ENCODE measurements at places on chromosomes 2 and 18.
A peak's percentile ranks its signal among the peaks of the same experiment; 100 is the strongest.

GRCh38 chr2:150487537-150488429, at the start of gene RND3:
RND3 (minus strand) TSS chr2:150487667; CDS start chr2:150487417, 250 bp downstream.
- DNase-seq: peak; percentile 99

GRCh38 chr2:175576875-175577274, 395.4 kb upstream of the ATP5MC3 start:
- DNase-seq: no peak

DNA sequence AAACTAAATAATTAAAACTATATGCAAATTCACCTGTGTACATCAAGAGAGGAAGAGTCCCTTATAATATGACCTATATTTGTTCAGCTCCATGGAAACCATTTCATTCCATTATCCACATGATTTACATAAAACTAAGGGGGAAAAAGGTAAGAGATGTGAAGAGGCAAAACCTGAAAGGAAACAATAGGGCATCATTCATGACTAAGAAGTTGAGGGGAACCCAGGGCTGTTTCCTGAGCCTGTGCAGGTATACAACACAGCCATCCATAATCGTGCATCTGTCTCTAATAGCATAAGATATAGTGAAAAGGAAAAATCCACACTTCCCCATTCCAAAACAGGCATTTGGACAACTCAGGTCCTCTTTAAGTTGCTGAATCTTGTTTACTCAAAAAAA, 151.3 kb downstream of the NR4A2 start:
- DNase-seq: peak; percentile 46

DNA sequence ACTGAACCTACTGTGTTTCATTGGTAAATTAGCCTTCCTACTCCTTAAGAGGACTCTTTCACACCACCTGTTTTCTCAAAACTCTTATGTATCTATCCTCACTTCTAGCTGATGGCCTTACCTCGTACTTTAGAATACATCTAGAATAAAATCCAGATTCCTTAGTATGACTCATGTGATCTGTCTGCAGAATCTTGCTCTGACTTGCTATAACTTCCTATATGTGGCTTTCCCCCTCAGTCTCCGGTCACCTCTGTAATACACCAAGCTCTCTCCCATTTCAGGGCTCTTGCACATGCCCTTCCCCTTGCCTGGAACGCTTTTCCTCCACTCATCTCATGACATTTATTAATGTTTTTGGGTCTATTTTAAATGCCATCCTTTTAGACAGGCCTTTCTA, 95.6 kb upstream of the LHCGR start:
- peak; percentile 82 for DNase-seq

- no peak for DNase-seq
These were observed 27.6 kb upstream of the IL1R1 start for GRCh38 chr2:102114851-102115497.

DNA sequence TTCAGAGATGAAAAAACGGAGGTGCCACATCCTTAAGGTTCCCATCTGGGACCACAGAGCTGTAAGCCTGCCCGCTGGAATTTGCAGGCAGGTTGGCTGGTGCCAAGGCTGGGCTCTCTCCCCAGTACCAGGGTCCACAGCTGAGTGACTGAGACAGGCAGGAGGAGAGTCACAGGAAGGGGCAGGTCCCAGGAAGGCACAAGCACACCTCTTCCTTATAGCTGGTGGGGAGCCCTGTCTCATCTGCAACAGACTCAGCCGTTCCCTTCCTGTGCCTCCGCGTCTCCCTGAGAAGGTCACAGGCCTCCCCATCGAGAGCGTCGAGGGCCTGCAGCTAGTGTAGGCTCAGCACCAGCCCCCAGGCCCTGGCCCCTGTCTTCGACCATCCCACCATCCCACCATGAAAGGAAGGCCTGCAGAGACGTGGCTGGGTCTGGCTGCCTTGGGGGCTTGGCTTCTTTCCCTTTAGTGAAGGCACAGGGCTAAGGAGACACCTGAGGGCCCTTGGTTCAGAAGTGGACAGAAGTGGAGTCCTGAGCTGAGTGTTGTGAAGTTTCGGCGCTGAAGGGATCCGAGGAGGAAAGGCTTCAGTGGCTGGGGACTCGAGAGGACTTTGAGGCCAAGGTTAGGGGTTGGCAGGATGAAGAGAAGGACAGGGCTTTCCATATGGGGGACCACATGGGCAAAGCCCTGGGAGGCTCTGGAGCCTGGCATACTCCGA, 26.8 kb downstream of the GLI2 start:
- DNase-seq: no peak

- no peak for DNase-seq
These were observed 273.8 kb downstream of the TRIB2 start for GRCh38 chr2:12990523-12990922.

DNA sequence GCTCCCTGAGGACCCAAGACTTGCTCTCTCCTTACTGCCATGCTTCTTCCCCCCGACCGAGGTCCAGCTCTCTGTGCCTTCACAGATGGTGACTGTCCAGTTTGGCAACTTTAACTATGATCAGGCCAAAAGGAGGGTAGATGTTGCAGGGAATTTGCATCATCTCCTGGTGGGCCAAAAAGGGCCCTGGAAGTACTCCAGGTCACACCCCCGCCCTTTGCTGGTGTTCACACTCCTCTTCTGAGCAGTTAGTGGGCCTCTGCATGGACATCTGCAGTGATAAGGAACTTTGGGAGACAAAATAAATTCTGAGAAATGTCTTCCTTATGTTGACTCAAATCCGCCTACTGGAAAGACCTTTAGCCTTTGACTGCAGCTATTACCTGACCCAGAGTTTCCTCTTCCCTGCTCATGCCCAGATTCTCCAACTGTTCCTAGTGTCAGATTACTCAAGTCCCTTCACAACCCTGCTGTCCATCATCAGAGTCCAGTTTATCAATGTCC, 234.4 kb downstream of the LOXHD1 start:
- DNase-seq: no peak

DNA sequence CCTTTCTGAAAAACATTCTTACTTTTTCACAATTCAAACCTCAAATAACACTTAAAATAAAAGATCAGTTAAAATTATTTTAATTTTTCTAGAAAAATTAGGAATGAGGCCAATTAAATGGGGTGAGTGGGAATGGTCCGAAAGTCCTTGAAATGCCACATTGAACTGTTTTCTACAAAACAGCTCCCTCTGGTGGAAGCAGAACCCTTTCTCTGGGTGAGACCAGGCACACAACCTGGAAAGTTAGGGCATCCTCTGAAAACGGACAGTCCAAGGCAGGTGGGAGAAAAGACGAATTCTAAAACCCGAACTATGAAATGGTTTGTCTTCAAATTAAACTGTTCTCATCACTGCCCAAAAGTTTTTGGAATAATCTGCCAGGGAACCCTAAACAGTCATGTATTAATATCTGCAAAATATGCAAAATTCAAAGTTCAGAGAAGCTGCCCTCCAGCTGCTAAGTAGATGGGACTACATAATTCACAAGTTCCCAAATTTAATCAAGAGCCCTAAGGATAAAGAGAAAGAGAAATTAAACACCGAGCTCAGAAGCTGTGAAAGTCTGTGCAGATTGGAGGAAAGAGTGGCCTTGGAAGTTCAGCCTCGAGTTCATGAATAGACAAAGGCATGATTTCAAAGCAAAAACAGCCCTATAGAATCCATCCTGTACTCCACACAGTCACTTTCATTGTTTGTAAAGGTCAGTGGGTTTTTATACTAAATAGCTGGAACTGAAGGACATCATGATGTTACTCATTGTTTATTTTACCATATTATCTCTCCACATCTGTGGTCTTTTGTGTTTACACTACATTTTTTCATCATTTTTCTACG, 108.3 kb downstream of the PIEZO2 start:
- peak; percentile 20 for DNase-seq

DNA sequence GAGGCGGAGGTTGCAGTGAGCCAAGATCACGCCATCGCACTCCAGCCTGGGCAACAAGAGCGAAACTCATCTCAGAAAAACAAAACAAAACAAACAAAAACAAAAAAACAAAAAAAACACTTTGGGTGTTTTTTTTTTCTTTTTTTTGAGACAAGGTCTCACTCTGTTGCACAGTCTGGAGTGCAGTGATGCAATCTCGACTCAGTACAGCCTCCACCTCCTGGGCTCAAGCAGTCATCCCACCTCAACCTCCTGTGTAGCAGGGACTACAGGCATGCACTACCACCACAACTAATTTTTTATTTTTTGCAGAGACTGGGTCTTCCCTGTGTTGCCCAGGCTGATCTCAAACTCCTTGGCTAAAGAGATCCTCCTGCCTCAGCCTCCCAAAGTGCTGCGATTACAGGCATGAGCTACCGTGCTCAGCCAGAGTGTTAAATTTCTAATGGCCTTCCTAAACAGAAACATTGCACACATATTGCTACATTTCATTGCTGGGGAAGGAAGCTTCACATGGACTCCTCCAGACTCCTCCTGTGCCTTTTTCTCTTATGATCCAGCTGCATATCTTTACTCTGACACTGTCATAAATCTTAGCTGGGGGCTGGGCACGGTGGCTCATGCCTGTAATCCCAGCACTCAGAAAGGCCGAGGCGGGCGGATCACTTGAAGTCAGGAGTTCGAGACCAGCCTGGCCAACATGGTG, 19.7 kb downstream of the STARD7 start:
- no peak for DNase-seq

DNA sequence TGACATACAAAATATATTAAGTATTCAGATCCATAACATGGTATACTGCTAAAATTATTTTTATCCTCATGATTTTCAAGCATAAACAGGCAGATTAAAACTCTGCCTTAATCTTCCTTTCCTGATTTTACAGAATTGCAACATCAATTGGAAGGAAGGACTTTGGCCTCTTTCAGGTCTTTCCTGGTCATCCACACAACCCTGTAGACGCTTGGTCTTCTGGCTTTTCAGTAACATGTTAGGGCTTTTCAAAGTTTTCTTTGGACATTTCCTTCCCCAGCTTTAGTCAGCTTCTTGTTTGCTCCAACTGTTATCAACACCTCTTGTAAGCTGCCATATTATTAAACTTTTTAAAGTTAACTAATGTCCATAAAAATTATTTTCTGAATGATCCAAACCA, 1364.9 kb upstream of the NRXN1 start:
- no peak for DNase-seq

- DNase-seq: no peak
These were observed 2.1 kb downstream of the LRRTM1 start for GRCh38 chr2:80302314-80303005.

GRCh38 chr18:11861583-11862288, 10.5 kb downstream of the CHMP1B start:
- DNase-seq: no peak

All from epithelial cell of esophagus (primary cell).